ENCODE measurements at places on chromosomes 6 and 20. TPM values are rescaled to one million over a fixed set of nuclear protein-coding genes. Genes with fewer than 3 reads are reported as not detected.
A peak's percentile ranks its signal among the peaks of the same experiment; 100 is the strongest.

- DNase-seq = no peak
Measured at GRCh38 chr20:2700913-2701620, 8.5 kb downstream of the EBF4 start.

The ULBP2 gene
- total RNA-seq = 7.3 TPM

The TNXB gene
- total RNA-seq = 1.8 TPM

The NKX2-4 gene
- total RNA-seq = not detected

GRCh38 chr6:41581381-41581991, 35.3 kb downstream of the FOXP4 start:
- peak; percentile 88 for DNase-seq

GRCh38 chr6:158633127-158633526, 11.4 kb downstream of the DYNLT1 start:
- DNase-seq = no peak

DNA sequence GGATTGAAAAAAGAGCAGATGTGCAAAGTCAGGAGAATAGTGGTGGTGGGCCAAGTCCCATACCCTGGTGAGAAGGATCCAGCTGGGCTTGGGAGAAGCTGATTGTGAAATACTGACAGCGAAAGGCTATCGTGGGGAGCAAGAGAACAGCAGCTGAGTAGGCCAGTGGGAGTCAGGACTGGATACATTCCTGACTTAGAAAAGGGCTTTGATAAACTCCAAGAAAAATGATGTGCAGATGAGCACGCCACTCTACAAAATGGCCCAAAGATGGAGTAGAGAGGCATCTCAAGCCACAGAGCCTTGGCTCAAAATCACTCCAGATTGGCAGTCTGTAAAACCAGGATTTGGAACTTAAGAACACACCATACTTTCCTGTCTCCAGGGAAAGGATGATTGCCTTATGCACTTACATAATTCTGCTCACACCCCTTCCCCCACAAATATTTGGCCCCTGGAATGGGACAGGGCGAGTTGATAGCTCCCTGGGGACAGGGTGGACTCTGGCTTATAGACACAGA, 578.7 kb downstream of the MAFB start:
- no peak for DNase-seq

- no peak for DNase-seq
Measured at GRCh38 chr6:89433252-89434149, 549 bp downstream of the ANKRD6 start.

DNA sequence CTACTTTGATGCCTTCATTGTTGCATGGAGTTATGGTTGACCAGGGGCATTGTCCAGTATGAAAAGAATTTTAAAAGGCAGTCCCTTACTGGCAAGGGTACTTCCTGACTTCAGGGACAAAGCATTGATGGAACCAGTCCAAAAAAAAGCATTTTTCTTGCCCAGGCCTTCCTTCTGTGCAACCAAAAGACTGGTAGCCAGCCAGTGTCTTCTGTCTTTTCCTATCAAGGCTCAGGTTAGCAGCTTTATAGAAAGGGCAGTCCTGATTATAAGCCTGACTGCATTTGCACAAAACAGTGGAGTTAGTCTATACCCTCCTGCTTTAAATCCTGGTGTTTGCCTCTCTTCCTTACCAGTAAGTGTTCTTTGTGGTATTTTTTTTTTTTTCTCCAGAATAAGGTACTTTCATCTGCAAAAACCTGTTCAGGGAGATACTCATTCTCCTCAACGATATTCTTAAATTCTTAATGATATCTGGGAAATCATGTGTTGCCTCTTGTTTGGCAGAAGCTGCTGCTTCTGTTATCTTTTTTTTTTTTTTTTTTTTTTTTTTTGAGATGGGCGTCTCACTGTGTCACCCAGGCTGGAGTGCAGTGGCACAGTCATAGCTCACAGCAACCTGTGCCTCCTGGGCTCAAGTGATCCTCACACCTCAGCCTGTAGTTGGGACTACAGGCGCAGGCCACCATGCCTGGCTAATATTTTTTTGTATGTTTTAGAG, 33.9 kb downstream of the SCAF8 start:
- DNase-seq = peak; percentile 18

The VNN1 gene
- 0.07 TPM for total RNA-seq

The BANF2 gene
- not detected for total RNA-seq

The CRISP2 gene
- not detected for total RNA-seq

The FAM162B gene
- not detected for total RNA-seq

The TGM6 gene
- not detected for total RNA-seq

The GSTA2 gene
- not detected for total RNA-seq

DNA sequence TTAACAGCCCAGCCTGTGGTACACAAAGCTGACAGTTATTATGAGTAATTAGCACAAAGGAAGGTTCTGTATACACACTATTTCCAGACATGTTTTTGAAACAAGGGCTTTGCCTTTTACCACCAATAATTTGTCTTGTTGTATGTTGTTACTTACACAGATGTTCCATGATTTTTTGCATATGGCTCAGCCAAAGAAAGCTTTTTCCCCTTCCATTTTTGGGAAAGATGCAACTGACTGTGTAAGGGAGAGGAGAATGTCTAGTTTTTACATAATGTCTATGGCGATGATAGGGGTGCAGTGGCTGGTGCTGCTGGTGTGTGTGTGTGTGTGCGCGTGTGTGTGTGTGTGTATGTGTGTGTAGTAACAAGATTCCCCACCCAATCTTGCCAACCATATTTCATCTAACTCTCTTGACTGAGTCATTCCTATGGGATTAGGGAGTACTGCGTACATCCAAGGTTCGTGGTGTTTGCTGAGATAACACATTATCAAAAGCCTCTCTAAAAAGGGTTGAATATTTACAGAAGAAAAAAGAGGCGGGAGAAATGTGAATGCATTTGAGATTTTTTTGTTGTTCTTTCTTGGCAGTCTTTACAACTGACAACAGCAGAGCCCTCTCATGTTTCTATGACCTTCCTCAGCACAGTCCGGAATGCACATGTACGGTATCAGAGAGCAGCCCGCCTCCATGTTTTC, 192.2 kb downstream of the GMPR start:
- DNase-seq = peak; percentile 44

The TGM3 gene
- total RNA-seq = not detected

- no peak for DNase-seq
Measured at GRCh38 chr6:20991910-20992309, 457.7 kb downstream of the CDKAL1 start.

- DNase-seq = no peak
Measured at GRCh38 chr6:51213811-51214210, 395.1 kb downstream of the TFAP2B start.

GRCh38 chr6:147716434-147716833, 207.9 kb downstream of the SAMD5 start:
- DNase-seq = no peak

- DNase-seq = no peak
Measured at GRCh38 chr6:163707387-163708355, 293.2 kb downstream of the QKI start.

DNA sequence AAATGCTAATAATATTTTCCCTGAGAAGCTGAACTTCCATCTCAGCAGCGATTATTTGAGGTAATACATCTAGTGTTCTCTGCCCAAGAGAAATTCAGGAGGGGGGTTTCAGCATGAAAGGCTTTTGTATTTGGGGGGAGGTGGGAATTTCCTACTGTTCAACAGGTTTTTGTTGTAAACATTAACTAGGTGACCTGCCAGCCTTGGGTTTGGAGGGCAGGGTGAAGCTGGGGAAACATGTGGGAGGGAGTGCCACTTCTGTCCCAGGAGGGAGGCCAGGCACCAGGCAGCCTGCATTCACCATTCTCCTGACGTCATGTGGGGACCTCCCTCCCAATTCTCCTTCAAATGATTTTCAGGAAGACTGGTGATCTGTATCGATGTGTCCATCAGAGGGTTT, 37.7 kb upstream of the PKHD1 start:
- no peak for DNase-seq

DNA sequence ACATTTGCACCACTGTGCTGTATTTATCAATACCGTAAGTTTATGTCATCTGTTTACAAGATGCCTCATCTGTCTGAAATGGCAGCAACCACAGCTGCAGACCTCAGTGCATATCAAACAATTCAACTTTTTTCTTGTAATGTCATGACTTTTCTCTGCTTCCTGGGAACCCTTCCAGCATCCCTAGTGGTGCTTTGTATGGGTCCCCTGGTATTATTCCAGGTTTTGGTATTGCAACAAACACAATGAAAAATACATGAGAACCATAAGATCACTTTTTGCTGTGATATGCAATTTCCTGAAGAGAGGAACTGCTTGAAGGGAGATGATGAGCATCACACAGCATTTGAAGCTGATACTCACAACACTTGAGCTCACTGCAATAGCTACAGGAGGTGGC, 12.0 kb upstream of the TXNDC5 start:
- no peak for DNase-seq

- no peak for DNase-seq
Measured at GRCh38 chr20:44035924-44036323, 121.3 kb downstream of the TOX2 start.

All from astrocyte (in vitro differentiated cells and primary cell).